Transverse colon (tissue), 4 donors: ENCODE measurements at places on chromosomes 1 and 21. TPM values are rescaled to one million over a fixed set of nuclear protein-coding genes. Genes with fewer than 3 reads are reported as not detected.

The IVL gene
- total RNA-seq = not detected

The ESPN gene
- total RNA-seq = 368 TPM

The HCN3 gene
- total RNA-seq = 28.4 TPM

The ZBTB8B gene
- total RNA-seq = not detected

The SPATA46 gene
- total RNA-seq = not detected

The AVPR1B gene
- not detected for total RNA-seq

The SCAMP3 gene
- total RNA-seq = 7.8 TPM

The RHD gene
- not detected for total RNA-seq

The TCHHL1 gene
- total RNA-seq = not detected

The CCDC185 gene
- total RNA-seq = not detected

The OR6Y1 gene
- not detected for total RNA-seq

The FCRL5 gene
- total RNA-seq = 1.2 TPM

The NIBAN1 gene
- total RNA-seq = 29.2 TPM

The OTUD3 gene
- total RNA-seq = 10.8 TPM

The CAMK1G gene
- not detected for total RNA-seq

The KRTAP13-2 gene
- total RNA-seq = not detected
